Ureter (tissue), 1 donor: ENCODE measurements at places on chromosomes 12 and 14. TPM values are rescaled to one million over a fixed set of nuclear protein-coding genes. Genes with fewer than 3 reads are reported as not detected.

GPX2 gene
- total RNA-seq: 342 TPM

SIRT4 gene
- not detected for total RNA-seq

FAIM2 gene
- total RNA-seq: 6.2 TPM

ASCL1 gene
- not detected for total RNA-seq

RNASE3 gene
- total RNA-seq: not detected

ZNF891 gene
- 3.5 TPM for total RNA-seq

CD4 gene
- total RNA-seq: 18.0 TPM

RNASE7 gene
- total RNA-seq: 0.94 TPM

EXOC3L4 gene
- total RNA-seq: 2.5 TPM

RPGRIP1 gene
- total RNA-seq: 0.49 TPM

PPP4R4 gene
- 0.60 TPM for total RNA-seq

CYP46A1 gene
- 2.2 TPM for total RNA-seq

DIO3 gene
- 0.47 TPM for total RNA-seq

PARPBP gene
- 2.7 TPM for total RNA-seq

CCDC184 gene
- total RNA-seq: 5.6 TPM

KRT2 gene
- not detected for total RNA-seq

RND1 gene
- total RNA-seq: 1.9 TPM

TDRD9 gene
- 2.8 TPM for total RNA-seq

HNF1A gene
- total RNA-seq: not detected

NGB gene
- total RNA-seq: not detected

TEX52 gene
- total RNA-seq: not detected

CLEC4D gene
- total RNA-seq: not detected

CCDC196 gene
- total RNA-seq: not detected

HCAR1 gene
- total RNA-seq: 16.3 TPM

ACVR1B gene
- total RNA-seq: 40.6 TPM
